T follicular helper cell (primary cell): ENCODE measurements at places on chromosomes 13 and 19.

- DNase-seq: no peak
These were observed 614.1 kb downstream of the LMO7 start for GRCh38 chr13:76250211-76250610.

DNA sequence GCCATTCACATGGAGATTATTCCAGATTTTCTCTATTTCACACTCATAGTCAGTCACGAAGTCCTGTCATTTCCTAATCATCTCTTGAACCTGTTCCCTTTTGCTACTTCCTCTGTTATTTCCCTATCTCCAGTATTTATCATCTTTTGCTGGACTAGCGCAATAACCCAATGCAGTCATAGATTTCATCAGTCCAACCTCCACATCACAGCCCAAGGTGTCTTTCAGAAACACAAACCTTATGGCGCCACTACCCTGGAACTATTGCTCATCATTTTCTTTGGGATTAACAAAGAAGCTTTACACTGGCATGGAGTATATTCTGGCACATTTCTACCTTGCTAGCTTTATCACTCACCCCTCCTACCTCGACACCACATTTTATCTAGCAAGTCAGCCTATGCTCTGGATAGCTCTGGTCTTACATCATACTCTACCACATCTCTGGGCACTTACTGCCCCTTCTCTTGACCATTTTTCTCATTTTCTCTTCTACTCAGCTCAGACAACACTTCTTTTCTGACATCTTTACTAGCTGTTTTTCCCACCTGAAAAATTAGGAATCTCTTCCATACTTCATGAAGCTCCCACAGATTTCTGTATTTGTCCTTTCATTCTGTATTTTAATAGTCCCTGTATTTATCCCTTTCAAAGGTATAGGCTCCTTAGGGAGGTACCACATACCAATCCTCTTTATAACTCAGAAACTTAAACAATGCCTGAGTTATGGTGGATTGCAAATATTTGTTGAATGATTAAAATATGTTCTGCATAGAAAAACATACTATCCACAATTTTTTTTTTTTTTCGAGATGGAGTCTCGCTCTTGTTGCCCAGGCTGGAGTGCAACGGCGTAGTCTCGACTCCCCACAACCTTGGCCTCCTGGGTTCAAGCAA lies 534.7 kb downstream of the KLF12 start:
- DNase-seq: no peak

GRCh38 chr13:37601648-37602440 lies 3.3 kb upstream of the POSTN start:
- DNase-seq: no peak

DNA sequence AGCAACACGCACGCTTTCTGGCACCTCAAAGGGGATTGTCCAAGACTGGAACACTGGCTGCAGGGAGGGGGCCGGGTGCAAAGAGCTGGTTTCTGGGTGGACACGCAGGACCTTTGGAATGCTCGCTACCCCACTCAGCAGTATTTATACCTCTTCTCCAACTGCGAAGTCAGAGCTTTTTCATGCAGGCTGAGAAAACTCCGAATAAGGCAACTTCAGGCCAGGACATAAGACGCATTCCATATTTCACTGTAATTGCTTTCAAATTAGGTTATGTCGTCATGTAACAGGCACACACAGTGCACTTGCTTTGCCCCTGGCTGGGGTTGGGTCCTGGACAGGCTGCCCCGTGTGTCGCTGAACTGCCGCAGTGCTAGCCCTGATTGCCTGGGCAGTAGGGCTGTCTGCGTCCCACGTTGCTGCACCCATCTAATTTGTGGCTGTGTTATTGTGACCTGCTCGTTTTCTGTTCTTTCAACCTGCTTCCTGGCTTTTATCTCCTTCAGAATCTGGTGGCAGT lies 44.5 kb downstream of the ACTN4 start:
- DNase-seq: no peak

DNA sequence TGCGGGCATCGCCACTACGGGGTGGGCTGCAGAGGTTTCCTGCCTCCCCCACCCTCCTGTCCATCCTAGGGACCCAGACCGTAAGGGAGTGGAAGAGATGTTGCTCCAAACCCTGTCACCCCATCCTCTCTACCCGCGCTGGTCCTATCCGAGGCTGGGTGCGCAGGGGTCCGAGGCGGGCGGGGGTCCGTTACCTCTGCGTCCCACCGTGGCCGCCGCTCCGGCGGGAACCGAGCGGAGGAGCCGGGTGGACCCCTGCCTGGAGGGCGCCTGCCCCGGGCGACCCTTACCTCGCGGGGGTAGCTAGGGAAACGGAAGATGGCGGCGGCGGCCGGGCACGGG lies at the start of gene DGKH:
Gene DGKH, plus strand, starts transcription at position 307 of the 342 bp plus-strand sequence. CDS start 126 bp downstream, outside the sequence.
- DNase-seq: no peak

GRCh38 chr13:46479283-46479682 lies 73.7 kb upstream of the LRCH1 start:
- DNase-seq: no peak

DNA sequence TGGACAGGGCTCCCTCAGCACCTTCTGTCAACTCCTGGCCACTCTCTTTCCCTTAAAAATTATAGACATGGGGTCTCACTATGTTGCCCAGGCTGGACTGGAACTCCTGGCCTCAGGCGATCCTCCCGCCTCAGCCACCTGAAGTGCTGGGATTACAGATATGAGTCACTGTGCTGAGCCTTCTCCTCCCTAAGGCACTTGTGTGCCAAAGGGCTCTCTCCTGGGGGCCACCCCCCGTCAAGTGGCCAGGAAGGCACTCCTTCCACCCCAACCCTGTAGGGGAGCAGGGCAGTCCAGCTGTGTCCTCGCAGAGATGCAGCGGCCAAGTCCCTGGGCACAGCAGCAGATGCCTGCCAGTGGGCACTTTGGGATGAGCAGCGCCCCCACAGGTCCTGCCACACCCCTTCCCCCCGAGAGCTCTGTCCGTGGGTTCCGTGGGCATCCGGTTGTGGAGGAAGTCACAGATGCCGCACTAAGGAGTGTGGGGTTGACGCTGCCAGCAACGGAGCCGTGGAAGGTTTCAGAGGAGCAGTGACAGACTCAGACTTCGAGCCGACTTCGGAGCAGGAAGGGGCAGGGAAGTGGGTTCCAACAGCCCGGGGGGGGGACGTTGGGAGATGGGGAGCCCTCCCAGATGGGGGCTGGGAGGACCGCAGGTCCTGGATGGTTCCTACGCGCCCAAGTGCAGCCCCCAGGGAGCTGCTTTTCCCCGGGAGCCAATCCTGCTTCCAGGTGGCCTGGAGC lies 3.3 kb upstream of the UQCR11 start:
- no peak for DNase-seq

GRCh38 chr19:10927730-10928562 lies 493 bp downstream of the YIPF2 start:
- DNase-seq: no peak

GRCh38 chr13:21008026-21008425 lies 53.4 kb downstream of the LATS2 start:
- no peak for DNase-seq

DNA sequence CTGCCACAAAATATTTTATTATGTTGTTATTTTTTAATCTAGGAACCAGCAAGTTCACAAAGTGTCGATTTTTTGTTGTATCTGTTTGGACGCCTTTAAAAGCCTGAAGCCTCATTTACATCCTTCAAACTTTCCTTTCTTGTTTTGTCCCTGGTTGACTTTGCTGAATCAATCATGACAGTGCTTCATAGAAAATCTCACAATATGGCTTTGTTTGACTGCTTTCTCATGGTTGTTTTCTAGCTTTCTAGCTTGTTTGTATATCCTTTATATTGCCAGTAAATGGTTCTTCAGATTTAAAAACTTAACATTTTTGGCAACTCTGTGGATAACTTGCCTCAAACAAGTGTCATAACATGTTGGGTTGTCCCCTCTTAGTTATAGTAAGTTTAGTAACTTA lies 84.1 kb upstream of the ATXN8OS start:
- no peak for DNase-seq

- no peak for DNase-seq
These were observed 13.4 kb downstream of the RASL11A start for GRCh38 chr13:27283906-27284493.

GRCh38 chr19:39913682-39914333 lies 20.6 kb downstream of the FCGBP start:
- no peak for DNase-seq

GRCh38 chr19:31963746-31964145 lies 381.7 kb upstream of the ZNF507 start:
- DNase-seq: no peak

DNA sequence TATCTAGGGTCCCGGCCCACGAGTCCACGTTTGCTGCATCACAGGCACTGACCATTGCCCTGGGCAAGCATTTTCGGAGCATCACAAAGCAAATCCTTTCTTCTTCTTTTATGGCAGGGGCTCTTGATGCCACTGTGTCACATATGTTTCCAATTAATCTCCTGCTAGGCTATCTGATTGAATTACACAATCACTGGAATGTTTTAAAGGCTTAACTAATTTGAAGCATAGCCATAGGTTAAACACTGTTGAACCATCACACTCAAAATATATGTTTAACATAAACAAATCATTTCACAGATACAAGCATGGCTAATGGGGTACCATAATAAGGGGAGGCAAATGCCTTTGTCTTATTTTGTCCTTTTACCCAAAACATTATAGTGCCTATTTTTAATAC lies 338.3 kb downstream of the POU4F1 start:
- DNase-seq: no peak

DNA sequence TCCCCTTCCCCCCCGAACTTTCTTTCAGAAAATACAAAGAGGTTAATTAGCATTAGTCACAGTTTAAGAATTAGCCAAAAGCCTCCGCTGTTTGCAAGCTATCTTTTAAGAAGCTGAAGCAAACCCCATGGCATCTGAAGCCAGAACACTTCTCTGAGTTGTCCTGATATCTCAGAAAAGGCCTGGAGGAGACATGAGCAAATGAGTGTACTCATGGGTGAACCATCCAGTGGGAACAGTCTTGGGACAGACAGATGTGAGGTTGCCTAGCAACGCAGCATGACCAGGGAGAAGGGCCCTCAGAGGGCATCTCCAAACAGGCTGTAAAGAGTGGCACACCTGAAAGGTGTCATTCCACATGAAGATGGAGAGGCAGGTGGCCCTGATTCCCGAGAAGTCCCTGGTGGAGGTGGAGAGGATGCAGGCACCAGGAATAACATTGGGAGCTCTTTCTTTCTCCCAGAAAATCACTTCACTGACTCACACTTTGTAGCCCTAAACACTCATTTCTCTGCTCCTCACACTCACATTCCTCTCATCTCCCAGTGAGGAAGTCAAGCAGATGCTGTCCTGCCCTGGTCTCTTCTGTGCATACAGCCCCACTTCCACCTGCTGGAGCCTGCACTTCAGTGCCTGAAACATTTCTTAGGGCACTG lies 87.0 kb upstream of the TSHZ3 start:
- DNase-seq: no peak

GRCh38 chr13:100541897-100542825 lies 46.4 kb downstream of the GGACT start:
- no peak for DNase-seq

- no peak for DNase-seq
These were observed 79.6 kb downstream of the FGF14 start for GRCh38 chr13:102322211-102322610.

GRCh38 chr19:54952591-54953344 lies 5.4 kb upstream of the NLRP7 start:
- DNase-seq: no peak

- no peak for DNase-seq
These were observed 57.9 kb downstream of the SMARCA4 start for GRCh38 chr19:11018763-11019162.

DNA sequence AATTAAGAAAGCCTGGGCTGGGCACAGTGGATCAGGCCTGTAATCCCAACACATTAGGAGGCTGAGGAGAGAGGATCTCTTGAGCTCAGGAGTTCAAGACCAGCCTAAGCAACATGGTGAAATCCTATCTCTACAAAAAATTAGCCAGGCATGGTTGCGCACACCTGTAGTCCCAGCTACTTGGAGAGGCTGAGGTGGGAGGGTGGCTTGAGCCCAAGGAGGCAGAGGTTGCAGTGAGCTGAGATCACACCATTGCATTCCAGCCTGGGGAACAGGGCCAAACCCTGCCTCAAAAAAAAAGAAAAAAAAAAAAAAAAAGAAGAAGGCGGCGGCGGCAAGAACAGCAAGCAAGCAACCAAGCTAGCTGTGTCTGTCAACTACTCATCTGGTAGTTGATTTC lies 26.7 kb downstream of the TSC22D1 start:
- no peak for DNase-seq

GRCh38 chr19:3570606-3571011 lies 2.1 kb upstream of the HMG20B start:
- DNase-seq: no peak

DNA sequence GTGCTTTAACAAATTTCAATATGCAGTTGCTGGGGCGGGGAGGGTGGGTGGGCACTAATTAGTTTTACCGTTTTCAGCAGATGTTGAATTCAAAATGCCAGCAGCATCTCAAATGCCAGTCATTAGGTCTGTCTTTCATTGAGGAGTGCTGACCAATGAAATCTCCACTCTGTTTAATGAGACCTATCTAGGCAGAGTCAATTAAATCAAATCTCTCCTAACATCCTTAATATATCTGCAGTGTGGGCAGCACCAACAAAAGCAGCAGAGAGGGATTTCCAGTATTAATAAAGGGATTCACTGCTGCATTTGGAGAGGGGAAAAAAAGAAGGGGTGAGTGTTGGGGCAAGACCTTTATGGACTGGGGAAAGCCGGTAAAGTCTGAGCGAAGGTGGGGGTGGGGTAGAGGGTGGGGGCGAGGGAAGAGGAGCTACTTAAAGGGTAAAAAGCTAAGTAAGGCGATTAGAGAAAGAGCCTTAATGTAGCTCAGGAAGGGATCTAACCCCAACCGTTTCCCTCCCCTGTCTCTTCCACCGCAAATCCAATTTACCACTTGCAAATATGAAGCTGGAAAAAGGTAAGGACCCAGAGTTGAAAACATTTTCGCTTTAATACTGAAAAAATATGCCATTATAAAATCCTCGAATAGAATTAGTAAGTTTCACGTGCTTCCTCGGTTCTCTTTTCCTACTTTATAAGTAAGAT lies 4.5 kb downstream of the SLITRK1 start:
- DNase-seq: no peak

DNA sequence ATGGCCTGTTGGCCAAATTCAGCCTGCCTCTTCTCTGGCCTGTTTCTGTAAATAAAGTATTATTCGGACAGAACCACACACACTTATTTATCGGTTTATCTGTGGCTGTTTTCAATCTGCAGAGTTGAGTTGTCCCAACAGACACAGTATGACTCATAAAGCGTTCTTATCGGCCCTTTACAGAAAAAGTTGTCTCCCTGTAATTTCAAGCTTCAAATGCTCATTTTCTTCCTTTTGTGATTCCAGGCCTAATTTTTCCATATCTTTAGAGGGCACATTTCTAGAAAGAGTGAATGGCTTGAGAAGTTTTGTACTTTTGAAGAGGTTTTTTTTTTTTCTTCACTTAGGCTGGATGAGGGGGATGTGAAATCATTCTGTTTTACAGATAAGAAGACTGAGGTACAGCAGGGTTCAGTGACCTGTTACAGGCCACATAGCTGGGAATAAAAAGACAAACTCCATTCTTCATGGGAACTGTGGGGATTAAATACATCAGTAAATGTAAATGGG lies 440.9 kb downstream of the TSHZ3 start:
- DNase-seq: no peak

- DNase-seq: no peak
These were observed at the start of gene FUT3 for GRCh38 chr19:5851302-5851701. Gene FUT3, minus strand, starts transcription at chr19:5851449.
